ENCODE measurements at places on chromosomes 1 and 21.

DNA sequence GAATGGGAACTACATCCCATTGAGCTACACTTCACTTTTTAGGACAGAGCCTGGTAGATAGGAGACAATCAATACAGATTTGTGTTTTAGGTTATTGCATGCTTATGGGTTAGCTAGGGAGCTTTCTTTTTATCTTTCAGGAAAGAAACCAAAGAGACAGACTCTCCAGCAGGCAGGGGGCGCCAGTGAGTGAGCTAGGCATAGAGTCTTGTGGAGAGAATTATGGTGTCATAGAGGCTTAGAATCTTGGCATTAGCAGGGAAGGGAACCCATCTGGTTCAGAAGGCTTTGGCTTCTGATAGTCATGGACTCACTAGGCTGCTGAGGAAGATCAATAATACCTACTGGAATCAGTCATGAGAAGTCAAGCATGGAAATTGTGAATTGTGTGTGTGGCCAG, at the start of gene SMCP:
SMCP (plus strand) TSS at position 281 of the 400 bp plus-strand sequence. CDS start 6,101 bp downstream, outside the sequence.
- no peak for DNase-seq

GRCh38 chr1:234823191-234824176, 213.5 kb upstream of the IRF2BP2 start:
- no peak for DNase-seq

DNA sequence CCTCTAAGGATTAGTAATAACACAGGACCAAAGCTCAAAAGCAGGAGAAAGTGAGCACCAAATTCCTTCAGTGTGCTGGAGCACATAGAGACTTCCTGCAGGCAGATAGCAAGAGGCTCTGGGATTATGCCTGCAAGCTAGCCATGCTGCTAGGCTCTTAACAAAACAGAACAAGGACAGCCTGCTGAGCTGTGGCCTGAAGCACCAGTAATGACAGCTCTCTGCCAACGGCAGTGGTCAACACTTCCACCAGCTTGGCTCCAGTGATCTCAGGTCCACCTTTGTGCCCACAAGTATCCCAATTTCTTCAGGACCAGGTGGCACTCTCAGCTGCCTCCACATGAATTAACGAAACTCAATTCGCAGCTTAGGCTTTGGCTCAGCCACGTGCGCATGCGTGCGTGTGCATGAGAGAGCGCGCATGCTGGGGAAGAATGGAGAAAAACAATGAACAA, 64.2 kb downstream of the SLC45A1 start:
- DNase-seq = no peak

GRCh38 chr1:174367892-174368291, 79.9 kb upstream of the GPR52 start:
- DNase-seq = no peak

DNA sequence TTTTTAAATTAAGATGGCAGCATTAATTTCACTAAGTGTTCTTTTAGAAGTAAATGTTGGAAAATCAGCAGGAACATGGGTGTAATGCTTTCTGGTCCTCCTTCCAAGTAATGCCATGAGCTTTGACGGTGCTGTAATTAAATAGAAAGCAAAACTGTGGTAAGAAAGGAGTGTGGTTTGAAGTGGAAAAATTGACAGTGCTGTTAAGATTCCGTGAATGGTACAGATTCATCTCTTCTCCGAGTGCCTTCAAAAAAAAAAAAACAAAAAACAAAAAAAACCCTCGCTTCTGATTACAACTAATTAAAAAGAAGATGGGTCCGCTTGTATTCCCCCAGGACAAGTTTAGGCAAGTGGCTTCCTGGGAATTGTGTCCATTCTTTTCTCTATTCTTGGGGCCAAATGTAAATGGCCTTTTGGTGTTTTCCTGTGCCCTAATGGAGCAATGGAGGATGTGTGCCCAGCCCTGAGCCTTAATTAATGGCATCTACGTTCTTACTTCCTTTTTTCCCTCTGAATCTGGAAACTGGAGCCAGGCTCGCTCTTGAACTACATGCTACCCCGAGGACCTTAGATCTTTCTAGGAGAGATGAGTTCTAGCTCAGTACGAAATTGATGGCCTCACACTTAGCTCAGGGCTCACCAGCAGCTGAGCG, 5.1 kb downstream of the LMO4 start:
- DNase-seq = peak; percentile 57

GRCh38 chr1:84755216-84755615, 65.0 kb upstream of the SSX2IP start:
- no peak for DNase-seq

DNA sequence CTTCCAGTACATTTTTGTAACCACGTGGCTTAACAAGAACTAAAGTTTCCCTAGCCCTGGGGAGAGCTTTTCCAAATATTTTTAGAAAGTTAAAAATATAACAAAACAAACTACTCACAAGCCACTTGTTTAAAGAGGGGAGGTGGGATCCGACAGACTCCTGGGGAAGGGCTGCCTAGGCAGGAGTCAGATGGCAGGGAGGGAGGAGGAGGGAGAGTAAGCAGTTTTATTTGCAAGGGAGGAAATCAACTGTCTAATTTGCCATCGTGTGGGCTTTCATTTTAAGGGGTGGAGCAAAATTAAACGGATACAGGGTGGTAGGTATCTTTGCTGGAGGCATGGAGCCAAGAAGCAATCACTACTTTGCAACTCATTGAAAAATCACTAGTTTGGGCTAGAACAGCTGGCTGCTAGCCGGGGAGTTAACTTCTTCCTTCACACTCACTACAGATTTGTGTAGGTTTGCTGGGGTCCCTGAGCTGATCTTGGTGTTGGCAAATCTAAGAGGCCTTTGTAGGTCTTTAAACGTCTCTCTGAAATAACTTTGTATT, 8.8 kb downstream of the BARHL2 start:
- DNase-seq = no peak

GRCh38 chr1:209480345-209480744, 103.2 kb upstream of the CAMK1G start:
- DNase-seq = no peak

GRCh38 chr1:220726634-220727033, 21.5 kb upstream of the MTARC2 start:
- no peak for DNase-seq

DNA sequence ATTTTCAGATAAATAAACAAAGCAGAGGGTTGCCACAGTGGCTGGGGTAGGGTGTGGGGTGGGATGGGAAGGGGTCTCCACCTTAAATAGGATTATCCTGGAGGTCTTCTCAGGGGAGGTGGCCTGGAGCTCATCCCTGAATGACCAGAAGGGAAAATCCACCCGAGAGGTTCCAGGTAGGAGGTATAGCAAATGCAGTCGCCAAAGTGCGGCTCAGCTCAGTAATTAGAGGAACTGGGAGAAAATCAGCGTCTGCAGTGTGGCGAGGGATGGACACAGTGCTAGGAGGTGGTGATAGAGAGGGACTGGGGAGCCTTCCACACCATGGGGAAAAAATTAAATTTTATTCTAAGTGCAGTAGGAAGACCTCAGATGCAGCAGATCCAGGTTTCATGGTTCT, 584.5 kb downstream of the MATN1 start:
- no peak for DNase-seq

DNA sequence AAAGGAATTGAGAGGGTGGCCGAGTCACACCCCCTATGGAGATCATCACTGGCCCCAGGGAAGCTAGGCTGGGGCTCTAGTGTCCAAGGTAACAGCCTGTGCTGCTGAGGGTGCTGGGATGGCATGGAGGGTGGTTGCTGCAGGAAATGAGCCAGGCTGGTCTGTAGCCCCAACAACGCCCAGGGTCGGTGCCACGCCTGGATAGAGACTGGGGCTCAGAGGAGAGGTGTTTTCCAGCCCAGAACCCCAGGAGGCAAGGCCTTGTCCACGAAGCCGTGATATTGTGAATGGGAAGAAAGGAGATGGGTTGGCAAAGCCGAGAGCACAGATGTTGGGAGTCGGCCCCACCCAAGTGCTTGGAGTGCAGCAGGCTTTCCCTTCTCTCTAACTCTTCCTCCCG, 68.9 kb upstream of the ACTRT2 start:
- no peak for DNase-seq

DNA sequence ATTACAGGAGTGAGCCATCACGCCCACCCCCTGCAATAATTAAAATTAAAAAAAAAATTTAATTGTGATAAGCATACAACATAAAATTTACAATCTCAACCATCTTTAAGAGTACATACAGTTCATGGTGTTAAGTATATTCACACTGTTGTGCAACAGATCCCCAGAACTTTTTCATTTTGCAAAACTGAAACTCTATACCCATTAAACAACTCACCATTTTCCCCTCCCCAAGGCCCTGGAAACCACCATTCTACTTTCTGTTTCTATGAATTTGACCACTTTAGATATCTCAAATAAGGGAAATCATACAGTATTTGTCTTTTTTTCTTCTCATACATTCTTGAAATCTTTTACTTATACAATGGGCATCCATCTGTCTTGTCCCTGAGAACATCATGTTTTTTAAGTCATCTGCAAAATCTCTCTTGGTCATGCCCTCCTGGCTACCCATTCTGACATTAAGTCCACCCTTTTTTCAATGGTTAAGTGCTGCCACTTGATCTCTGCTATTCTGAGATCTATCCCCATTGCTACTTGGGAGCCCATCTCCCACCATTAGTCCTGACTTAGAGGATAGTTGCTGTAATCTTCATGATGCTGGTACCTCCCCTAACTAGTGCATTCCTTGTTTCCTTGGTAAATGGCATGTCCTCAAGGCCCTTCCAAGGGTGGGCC, 39.4 kb upstream of the ZFYVE9 start:
- DNase-seq = no peak

GRCh38 chr1:91769742-91770141, 116.2 kb downstream of the TGFBR3 start:
- no peak for DNase-seq

- DNase-seq = peak; percentile 30
Measured at GRCh38 chr1:52127181-52128180, 14.4 kb upstream of the ZFYVE9 start.

Data from CD4-positive, alpha-beta T cell treated with Interleukin-15 for 4 hours (primary cell).